Pulmonary artery endothelial cell (primary cell): ENCODE measurements at places on chromosomes 1 and 21.

GRCh38 chr1:116916002-116916401, 6.3 kb downstream of the PTGFRN start:
- DNase-seq = no peak

DNA sequence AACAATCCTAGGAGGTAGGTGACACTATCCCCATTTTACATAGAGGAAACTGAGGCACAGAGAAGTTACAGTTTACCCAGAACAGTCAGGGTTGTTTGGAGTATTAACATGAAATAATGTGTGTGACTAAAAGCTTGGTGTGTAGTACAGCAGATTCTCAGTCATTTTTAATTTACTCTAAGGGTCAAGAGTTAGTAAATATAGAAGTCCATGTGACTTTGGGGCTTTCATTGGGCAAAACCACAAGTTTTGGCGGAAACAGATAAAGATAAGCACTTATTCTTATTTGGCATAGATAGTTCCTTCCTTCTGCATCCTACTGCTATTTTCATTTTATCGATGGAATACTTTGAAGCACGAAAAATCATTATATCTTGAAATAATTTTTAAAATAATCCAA, 128.5 kb downstream of the DNM3 start:
- no peak for DNase-seq

DNA sequence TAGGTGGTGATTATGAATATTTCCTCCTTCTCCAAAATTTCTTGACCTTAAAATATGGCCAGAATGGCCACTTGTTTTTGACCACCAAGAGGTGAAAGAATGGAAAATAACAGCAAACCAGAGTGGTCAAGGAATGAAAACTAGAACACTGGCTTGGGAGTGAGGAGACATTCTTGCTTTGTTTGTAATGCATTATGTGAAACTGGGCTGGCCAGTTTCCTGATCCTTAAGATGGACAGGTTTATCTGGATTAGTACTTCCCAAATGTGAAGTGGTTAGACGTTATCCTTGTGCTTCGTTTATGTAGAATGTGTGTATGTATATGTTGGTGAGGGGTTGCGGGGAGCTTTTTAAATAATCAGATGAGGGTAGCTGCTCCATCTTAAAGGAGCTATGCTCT, 12.8 kb downstream of the PLA2G4A start:
- no peak for DNase-seq

GRCh38 chr1:228453614-228454013, 33.6 kb upstream of the RNF187 start:
- no peak for DNase-seq

GRCh38 chr1:161227196-161227871, 1.5 kb downstream of the TOMM40L start:
- DNase-seq = peak; percentile 37

- no peak for DNase-seq
Measured at GRCh38 chr1:224789311-224789710, 140.2 kb upstream of the DNAH14 start.

GRCh38 chr1:26287811-26288210, 7.9 kb downstream of the SH3BGRL3 start:
- no peak for DNase-seq

DNA sequence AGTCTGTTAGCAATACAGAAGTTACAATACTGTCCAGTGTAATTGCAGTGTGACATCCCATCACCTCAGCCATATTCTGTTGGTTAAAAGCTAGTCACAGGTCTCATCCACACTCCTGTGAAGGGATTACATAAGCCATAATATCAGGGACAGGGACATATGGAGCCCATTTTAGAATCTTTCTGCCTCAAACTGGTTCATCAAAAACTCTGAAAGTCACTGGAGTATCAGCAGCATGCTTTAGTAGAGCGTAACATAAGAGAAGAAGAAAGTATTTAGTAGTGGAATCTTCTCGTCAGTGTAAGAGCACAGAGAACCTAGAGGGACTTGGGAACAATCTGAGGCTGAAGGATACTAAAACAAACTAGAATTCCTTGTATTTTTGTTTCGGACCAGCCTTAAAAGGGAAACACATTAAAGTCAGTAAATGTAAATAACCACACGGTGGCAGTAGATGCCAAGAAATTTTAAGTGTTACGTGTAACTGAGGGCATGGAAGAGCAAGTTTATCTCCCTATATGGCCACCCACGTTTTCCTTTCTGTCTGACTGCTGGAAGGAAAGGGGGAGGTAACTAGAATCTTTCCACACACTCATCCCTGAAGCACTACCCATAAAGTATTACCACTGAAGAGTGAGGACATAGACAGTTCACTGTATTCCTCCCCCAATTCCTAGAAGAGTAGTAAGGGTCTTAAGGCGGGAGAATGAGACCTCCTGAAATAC, 41.6 kb upstream of the AGL start:
- DNase-seq = peak; percentile 71

GRCh38 chr1:22416555-22417454, 34.8 kb upstream of the ZBTB40 start:
- peak; percentile 27 for DNase-seq

DNA sequence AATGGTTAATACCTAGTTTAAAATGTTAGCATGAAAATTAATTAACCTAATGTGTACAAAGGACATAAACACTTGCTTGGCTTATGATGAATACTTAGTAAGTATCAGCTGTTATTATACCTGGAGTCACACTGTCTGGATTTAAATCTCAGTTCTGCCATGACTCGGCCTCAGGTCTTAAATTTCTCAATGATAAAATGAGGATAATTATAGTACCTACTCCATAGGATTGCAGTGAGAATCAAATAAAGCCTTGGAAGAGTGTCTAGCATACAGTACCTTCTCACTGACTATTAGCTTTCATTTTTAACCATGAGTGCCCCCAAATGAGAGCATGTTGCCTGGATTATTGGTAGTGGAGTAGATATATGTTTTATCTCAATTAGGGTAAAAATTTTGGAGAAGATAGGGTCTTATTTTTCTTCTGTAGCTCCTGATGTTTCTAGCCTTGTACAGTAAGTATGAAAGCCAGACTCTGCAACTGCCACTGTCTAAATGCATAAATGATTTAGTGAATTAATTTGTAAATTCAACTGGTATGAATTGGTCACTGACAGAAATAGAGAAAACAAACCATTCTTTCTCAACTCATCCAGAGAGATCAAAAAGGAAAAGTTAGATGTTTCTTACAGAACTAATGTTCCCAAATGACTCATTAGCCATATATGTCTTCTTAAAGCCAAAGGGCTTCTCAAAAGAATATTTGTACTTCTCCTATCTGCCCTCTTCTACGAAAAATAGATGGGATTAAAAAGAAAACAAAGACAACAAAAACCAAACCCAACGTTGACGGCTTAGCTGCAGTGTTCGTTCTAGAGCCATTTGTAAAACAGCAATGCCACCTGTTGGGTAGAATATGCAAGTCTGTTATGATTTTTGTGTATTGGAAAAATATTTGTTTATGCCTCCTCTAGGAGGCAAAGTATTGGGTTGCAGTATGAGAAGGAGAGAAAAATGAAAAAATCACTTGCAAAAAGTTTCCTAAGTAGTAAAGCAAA, 53.8 kb upstream of the MROH9 start:
- no peak for DNase-seq

- DNase-seq = no peak
Measured at GRCh38 chr21:40972151-40972550, 125.2 kb upstream of the DSCAM start.

GRCh38 chr1:70675737-70676156, 264.7 kb downstream of the CTH start:
- DNase-seq = no peak

- no peak for DNase-seq
Measured at GRCh38 chr1:77010937-77011336, 143.7 kb downstream of the ST6GALNAC5 start.
